ENCODE measurements at places on chromosomes 5 and 9.

GRCh38 chr5:171573451-171574225 is 154.2 kb downstream of the FGF18 start:
- DNase-seq, result no peak

DNA sequence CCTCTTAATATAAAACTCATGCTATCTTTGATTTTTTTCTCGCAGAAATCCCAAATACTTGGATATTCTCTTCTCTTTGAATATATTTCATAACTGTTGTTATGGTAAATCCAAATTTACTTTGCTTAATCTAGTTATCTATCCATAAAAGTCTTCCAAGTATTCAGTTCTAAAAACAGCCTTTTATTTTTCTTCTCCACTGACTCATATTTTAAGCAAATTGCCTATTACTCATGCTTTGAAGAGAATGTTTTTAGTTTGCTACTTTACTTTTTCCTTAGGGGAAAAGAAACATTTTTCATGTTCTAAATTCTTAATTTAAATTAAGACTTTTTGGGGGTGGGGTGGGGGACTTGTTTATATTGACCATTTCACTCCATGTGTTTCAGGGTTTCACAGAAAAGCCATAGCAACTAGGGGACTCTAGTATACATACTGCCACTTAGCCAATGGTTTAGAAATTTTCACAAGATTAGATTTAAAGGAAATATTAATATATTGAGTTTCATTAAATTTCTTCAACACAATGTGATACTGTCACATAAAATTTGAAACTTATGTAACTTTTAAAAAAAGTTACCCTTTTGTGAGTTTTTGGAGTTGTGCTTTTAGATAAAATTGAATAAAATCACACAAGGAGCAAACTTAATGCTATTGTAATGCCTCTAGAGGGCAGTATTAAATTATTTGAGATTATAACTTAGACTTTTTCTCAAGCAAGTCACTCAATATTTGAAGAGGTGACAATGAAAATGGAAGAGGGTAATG is 545.8 kb upstream of the ARRDC3 start:
- DNase-seq, result no peak

DNA sequence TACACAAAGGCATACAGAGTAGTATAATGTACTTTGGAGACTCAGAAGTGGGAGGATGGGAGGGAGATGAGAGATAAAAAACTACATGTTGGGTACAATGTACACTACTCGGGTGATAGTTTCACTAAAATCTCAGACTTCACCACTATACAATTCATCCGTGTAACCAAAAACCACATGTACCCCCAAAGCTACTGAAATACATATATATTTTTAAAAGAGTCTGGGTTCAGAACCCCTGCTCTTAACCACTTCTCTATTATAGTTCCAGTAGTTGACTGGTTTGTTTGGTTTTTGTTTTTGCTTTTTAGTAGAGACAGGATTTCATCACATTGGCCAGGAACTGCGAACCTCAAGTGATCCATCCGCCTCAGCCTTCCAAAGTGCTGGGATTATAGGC is 22.6 kb downstream of the SGTB start:
- DNase-seq, result no peak

DNA sequence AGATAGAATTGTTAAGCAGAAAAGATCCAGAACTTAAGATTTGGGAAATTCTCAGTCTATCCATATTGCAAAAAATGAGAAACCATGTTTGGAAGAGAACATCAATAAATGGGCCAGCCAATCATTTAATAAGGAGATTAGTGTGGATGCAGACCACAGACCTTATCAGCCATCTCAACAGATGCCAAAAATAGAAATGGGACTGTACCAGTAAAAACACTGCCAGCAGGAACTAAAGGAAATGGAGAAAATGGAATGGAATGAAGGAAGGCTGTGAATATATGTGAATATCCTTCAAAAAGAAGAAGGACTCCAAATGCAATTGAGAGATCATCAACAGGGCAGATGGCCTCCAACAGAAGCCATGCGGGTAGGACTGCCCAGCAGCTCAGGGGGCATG is 52.7 kb upstream of the ZNF618 start:
- DNase-seq, result no peak

- no peak for DNase-seq
Observed at GRCh38 chr5:172185096-172185461, 2.9 kb downstream of the STK10 start.

DNA sequence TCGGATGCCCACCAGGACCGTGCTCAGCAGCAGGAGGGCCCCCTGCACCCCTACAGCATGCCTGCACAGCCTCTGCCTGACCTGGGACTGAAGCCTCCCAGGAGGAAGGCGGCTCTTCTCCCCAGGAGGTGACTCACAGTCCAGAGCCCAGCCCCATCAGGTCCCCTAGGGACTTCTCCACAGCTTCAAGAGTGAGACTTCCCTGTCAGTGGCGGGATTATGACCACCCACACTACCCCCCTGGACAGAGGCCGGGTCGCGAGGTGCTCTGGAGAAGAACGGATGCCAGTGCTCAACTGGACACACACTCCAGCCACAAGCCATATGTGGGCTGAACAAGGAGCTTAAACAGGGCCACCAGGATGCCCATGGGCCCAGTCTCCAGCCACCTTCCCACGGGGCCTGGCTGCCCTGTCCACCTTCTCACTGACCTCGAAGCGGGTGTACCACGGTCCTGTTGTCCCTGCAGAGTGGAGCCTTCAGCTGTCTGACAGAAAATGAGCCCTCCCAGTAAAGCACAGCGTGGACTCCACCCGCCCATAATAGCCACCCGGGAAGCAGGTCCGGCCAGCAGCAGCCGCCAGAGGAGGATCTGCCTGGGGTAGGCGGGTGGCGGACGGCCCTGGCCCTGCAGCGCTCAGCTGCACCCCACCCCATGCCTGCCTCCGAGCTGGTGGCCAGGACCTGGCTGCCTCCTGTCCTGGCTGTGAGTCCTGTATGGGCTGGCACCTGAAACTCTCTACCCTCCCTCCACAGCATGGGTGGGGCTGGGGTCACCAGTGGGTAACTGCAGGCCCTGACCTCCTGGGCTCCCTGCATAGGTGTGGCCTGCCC is 54.7 kb downstream of the SEMA4D start:
- DNase-seq, result no peak

DNA sequence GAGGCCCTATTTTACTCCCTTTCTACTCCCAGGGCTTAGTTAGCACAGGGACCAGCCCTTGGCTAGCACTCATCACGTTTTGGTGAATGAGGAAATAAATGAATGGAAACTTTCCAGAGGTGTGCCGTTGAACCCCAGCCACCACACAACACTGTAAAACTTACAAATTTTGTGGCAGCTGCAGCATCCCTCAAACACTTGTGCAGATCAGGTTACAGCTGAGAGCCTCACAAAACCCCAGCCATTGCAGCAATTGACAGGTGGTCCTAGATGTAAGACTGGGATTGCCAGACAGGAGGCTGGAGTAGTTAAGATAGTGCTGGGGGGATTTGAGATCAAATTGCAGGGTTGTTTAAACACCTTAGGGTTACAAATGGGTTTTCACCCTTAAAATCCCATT is 482.2 kb upstream of the KIF2A start:
- no peak for DNase-seq

DNA sequence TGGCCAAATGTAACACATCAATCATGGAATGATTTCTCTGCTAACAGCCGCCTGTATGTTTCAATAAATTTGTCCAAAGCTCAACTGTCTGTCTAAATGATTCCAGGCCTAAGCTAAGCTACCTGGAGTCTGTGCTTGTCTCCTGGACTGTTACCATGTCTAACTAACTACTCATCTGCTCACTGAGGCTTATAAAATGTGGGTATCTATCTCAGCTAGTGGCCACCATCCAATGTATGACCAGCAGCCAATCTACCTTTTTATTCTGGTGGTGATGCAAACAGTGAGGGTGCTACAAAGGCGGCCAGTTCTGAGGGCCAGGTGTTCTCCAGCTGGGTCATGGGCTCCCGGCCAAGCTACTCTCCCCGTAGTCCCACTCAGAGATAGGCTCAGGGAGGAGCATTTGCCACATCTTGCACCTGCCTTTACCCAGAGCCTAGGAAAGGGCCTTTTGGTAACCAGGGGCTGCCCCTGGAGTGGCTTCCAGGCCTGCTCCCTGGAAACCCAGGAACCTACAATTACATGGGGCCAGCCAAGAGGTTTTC is 59.1 kb downstream of the PFDN1 start:
- DNase-seq, result no peak

GRCh38 chr5:67292201-67292940 is 95.8 kb upstream of the CD180 start:
- DNase-seq, result no peak

DNA sequence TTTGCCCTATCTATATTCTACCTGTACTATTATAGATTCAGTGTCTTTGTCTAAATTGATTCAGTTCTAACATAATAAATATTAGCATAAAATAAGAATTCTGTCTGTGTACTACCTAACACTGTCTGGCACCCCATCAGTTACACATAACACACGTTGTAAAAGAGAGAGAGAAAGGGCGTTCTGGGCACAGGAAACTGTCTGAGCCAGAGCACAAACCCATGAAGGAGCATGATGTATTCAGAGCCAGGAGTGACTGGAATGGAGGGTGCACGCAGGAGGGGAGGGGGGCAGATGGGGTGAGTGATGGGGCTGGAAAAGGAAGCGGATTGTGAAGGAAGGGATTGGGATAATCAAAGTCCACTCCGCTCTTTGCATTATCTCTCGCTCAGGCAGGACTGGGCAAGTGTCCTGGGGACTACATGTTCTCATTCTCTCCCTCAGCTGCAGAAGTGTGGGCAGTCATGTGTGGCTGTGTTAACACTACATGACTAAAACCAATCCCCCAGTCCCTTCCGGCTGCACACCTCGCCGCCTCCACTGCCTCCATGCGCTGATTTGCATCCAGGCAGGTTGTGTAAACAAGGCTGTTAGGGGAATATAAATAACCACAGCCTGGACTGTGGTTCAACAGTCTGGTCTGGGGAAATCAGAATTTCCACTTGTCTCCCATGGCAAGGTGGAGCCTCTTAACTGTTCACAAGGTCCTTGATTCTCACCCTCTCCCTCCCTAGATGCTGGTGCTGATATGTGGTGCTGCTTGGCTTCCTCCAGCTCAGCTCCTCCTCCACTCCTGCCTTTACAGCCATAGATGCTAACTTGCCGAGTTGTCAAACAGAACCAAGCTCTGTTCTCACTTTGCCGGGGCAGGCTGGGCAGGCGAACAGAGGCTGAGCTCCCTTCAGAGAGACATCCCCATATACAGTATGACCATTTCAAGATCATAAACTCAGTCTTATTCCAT is 367.5 kb upstream of the BRINP1 start:
- no peak for DNase-seq

- no peak for DNase-seq
Observed at GRCh38 chr9:132288361-132288760, 66.4 kb downstream of the SETX start.

DNA sequence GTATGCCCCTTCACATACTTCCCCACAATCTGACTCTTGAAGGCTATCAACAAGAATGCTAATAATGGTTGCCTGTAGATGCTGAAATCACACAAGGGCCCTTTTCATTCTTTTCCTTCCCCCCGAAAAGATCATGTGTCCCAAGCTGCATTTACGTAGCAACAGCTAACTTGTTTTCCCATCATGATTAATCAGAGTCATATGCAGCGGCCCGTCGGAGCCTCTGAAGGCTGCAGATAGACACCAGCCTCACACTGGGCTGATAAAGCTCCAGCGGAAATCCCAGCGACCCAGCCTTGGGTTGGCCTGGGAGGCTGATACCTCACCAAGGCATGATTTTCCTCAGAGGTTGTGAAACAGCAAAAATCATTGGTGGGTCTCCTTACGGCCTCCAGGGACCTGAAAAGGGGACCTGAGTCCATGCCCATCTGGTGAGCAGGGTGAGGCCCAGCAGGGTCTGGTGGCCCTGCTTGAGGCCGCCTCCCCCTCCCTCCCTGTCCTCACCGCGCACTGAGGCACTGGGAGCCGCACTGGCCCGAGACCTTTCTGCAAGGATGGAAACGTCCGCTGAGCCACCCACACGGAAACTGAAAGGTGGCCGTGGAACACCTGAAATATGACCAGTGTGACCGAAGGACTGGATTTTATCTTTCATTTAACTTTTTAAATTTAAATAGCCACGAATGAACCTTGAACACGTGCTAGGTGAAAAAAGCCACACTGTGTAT is 114.2 kb upstream of the PHYKPL start:
- DNase-seq, result no peak

GRCh38 chr5:65446682-65447081 is 35.0 kb downstream of the ADAMTS6 start:
- DNase-seq, result no peak

DNA sequence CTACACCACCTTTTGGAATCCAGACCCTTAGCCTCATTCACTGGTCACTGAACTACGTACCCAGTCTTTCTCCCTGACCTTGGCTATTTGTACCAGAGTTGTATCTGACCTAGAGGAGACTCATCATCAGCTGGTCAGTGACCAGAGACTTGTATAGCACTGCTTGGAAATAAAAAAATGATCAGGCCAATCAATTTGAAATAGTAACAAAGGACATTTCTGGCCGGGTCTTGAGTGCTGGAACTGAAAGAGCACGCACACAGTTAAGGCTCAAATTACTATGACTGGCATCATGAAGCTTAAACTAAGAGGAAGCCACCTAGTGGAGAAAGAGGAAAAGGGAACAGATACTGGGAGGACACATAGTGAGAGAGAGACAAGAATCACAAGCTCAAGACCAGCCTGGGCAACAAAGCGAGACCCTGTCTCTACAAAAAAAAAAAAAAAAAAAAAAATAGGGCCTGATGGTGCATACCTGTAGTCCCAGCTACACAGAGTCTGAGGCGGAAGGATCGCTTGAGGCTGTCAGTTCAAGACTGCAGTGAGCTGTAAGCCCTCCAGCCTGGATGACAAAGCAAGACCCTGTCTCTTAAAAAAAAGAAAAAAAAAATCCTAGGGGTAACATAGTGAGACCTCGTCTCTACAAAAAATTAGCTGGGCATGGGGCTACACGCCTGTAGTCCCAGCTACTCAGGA is 12.8 kb upstream of the SRP19 start:
- DNase-seq, result no peak

DNA sequence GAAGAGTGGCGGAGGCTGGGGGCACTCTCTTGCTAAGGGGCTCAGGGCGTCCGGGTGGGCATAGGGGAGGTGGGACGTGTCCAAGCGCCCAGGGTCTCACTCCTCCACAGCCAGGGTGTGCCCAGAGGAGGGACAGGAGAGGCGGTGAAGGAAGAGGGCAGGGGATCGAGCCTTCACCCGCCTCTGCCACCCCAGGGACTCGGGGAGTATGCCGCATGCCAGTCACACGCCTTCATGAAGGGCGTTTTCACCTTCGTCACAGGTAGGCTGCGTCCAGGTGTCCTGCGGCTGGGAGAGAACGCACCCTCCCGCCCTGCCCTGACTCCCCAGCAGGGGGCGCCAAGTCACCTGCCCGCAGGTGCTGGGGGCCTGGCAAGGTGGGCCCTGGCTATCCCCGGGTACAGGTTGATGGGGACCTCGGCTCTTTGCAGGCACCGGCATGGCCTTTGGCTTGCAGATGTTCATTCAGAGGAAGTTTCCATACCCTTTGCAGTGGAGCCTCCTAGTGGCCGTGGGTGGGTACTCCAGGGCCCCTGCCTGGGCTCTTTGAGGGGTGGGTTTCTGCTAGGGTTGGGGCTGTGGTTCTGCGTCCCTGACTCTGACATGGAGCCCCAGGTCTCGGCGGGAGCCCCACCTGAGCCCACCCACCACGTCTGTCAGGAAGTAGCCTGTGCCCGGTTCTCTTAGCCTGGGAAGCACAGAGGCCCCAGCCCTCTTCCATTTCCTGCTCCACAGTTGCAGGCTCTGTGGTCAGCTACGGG is 552 bp downstream of the TMEM141 start:
- peak; percentile 51 for DNase-seq
